ENCODE measurements at places on chromosomes 7 and 10. TPM values are rescaled to one million over a fixed set of nuclear protein-coding genes. Genes with fewer than 3 reads are reported as not detected.

DNA sequence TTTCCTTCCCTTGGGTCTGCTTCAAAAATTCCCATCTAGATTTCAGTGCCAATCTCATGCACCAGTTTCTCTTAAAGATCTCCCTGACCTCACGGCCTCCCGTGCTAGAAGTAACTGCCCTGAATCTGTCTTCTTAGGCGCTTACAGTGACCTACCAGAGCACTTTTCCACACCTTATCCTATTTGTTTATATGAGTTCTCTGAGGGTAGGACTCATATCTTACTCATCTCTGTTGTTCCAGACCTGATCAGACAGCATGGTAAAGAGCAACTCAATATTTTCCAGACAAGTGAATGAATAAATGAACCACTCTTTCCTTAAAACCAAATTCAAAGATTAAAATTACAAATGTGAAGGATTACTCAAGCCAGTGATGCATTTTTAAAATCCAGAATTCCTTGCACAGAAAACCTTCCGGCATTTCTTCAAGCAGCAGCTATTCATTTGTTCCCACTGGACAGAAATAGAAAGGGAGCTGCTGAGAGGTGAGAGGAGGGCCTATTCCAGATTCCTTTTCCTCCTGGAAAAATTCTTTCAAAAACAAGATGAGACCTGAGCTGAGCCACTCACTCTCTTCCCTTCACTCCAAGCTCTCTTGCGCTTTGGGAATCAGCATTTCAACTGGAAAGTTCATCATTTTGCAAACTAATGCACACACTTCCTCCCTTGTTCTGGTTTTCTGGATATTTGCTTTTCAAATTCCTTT lies 94.6 kb downstream of the ELMO1 start:
- no peak for DNase-seq

DNA sequence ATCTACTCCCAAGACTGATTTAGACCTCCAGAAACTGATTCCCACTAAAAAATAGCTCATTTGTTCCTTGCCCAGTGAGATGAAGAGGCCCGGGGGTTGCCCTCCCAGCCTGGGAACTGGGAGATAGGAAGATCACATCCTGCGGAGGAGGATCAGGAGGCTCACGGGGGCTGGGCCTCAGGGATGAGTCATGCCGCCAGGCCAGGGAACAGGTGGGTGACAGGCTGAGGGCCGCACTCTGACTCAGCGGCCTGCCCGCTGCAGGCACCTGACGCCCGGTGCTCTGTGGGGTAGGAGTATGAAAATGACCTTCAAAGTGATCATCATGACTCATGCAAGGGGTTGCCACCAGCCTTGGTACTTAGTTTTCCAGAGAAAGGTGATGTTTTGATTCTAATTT lies 104.5 kb upstream of the ZPBP start:
- no peak for DNase-seq

Gene CALHM3
- total RNA-seq = not detected

Gene UCN3
- not detected for total RNA-seq

Gene AP3M1
- total RNA-seq = 28.0 TPM

Data from dorsolateral prefrontal cortex (tissue), 122 donors.